GM23248 (cell line): ENCODE measurements at places on chromosomes 11 and 22. TPM values are rescaled to one million over a fixed set of nuclear protein-coding genes. Genes with fewer than 3 reads are reported as not detected.

The MRGPRX4 gene
- not detected in 2 replicates for polyA plus RNA-seq

The INTS4 gene
- polyA plus RNA-seq, result 25.8 and 27.0 TPM in 2 replicates

The ZDHHC13 gene
- polyA plus RNA-seq, result 11.6 and 12.5 TPM in 2 replicates

The HBE1 gene
- polyA plus RNA-seq, result not detected in 2 replicates

The ANGPTL5 gene
- 0.15 TPM in 1 of 2 replicates, not detected in the other for polyA plus RNA-seq

The C11orf42 gene
- 0.16 TPM in 1 of 2 replicates, not detected in the other for polyA plus RNA-seq

The C11orf91 gene
- polyA plus RNA-seq, result not detected in 2 replicates

The PTGDR2 gene
- 0.06 TPM in 2 replicates for polyA plus RNA-seq

The SLC25A18 gene
- polyA plus RNA-seq, result 0.08 TPM in 1 of 2 replicates, not detected in the other

The OR5P2 gene
- not detected in 2 replicates for polyA plus RNA-seq

The CRYBB2 gene
- polyA plus RNA-seq, result not detected in 2 replicates

The PLA2G3 gene
- not detected in 2 replicates for polyA plus RNA-seq

The MAPK11 gene
- polyA plus RNA-seq, result 1.0 and 1.2 TPM in 2 replicates

The OR52I2 gene
- polyA plus RNA-seq, result not detected in 2 replicates

The CCS gene
- polyA plus RNA-seq, result 44.1 and 44.2 TPM in 2 replicates

The CLTCL1 gene
- 8.5 and 8.9 TPM in 2 replicates for polyA plus RNA-seq

The TEX12 gene
- not detected in 2 replicates for polyA plus RNA-seq

The BMAL1 gene
- polyA plus RNA-seq, result 31.9 and 34.9 TPM in 2 replicates

The MN1 gene
- 4.2 and 4.4 TPM in 2 replicates for polyA plus RNA-seq

The PNPLA5 gene
- polyA plus RNA-seq, result not detected in 2 replicates

The PDGFD gene
- polyA plus RNA-seq, result 0.81 and 1.0 TPM in 2 replicates

The C1QTNF5 gene
- 4.5 and 6.2 TPM in 2 replicates for polyA plus RNA-seq

The OR2D2 gene
- polyA plus RNA-seq, result not detected in 2 replicates

The ATG16L2 gene
- polyA plus RNA-seq, result 9.7 and 12.3 TPM in 2 replicates

The PNPLA2 gene
- polyA plus RNA-seq, result 87.6 and 98.1 TPM in 2 replicates

The PPP2R5B gene
- 16.4 and 19.4 TPM in 2 replicates for polyA plus RNA-seq

The RIMBP3B gene
- 0.06 TPM in 1 of 2 replicates, not detected in the other for polyA plus RNA-seq

The FGF19 gene
- not detected in 2 replicates for polyA plus RNA-seq

The PLEKHB1 gene
- not detected in 2 replicates for polyA plus RNA-seq

The VPREB1 gene
- polyA plus RNA-seq, result not detected in 2 replicates

The MUC2 gene
- not detected in 2 replicates for polyA plus RNA-seq

The SEZ6L gene
- polyA plus RNA-seq, result 0.18 and 0.19 TPM in 2 replicates

The GPHA2 gene
- polyA plus RNA-seq, result not detected in 2 replicates
